GM20000 (cell line): ENCODE measurements at places on chromosomes 4 and X.
A peak's percentile ranks its signal among the peaks of the same experiment; 100 is the strongest.

- peak; percentile 3 for DNase-seq
These were observed 269.0 kb upstream of the PABPC4L start for GRCh38 chr4:134470544-134470943.

DNA sequence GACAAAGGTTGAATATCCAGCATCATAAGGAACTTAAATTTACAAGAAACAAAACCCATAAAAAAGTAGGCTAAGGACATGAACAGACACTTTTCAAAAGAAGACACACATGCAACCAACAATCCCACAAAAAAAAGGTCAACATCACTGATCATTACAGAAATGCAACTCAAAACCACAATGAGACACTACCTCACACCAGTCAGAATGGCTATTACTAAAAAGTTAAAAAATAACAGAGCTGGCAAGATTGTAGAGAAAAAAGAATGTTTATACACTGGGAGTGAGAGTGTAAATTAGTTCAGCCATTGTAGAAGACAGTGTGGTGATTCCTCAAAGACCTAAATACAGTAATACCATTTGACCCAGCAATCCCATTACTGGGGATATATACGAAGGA lies 474.7 kb downstream of the TRIML1 start:
- no peak for DNase-seq

GRCh38 chr4:60189286-60189685 lies 1010.8 kb upstream of the ADGRL3 start:
- no peak for DNase-seq

GRCh38 chr4:37765741-37766140 lies 60.7 kb upstream of the PGM2 start:
- peak; percentile 18 for DNase-seq
